ENCODE measurements at places on chromosomes 5 and 9.

DNA sequence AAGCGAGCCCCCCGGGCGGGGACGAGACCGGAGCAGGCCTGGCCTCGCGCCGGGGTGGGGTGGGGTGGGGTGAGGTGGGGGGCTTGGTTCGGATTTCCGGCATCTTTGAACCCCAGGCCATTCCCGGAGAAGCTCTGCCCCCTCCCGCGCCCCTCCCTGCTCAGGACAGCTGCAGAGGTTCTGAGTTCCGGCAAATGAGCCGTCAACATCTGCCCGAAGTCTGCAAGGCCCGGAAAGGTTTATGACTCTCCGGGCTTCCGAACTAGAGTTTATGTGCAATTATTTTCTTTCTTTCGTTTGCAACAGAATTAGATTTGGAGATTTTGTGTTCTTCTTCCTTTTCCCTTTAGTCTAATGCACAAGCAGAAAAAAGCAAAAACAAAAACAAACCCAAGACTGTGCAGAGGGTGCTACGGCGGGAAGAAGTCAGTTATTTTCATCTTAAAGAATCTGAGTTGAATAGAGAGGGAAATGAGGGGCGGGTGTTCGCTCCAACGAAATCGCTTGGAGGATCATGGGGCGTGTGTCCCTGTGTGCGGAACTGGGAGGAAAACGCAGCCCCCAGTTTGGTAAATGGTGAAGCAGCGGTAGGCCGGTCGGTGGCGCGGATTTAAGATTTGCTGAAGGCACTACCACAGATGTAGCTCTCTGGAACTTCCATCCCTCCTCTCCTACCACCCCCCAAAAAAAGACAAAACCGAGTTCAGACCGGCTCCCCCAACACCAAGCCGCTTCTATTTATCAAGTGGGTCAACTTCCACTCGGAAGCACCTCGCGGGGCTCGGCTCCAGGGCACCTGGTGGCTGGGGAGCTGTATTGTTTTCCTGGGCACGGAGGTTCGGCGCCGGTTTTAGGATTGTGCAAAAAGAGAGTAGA is 4.8 kb downstream of the LHX2 start:
- DNase-seq: peak; percentile 51

DNA sequence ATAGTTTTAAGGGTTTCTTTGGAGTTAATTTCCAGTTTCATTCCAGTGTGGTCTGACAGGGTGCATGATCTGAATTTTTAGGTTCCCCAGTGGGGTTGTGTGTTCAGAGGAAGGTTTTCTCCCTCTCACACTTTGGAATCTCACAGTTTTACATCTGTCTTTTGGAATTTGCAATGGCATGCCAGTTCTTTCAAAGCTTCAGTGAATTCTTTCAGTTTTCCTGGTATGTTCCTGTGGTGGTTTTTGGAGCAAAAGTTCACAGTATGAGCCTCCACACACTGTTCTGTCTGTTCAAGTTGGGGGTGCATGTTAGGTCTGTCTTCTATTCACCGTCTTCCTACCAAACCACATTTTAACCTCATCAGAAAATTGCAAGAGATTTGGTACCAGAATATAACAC is 624.2 kb downstream of the KCTD16 start:
- DNase-seq: no peak

GRCh38 chr9:75200892-75201470 is 112.7 kb downstream of the OSTF1 start:
- DNase-seq: no peak

- no peak for DNase-seq
These were observed 12.0 kb downstream of the URM1 start for GRCh38 chr9:128383007-128383753.

DNA sequence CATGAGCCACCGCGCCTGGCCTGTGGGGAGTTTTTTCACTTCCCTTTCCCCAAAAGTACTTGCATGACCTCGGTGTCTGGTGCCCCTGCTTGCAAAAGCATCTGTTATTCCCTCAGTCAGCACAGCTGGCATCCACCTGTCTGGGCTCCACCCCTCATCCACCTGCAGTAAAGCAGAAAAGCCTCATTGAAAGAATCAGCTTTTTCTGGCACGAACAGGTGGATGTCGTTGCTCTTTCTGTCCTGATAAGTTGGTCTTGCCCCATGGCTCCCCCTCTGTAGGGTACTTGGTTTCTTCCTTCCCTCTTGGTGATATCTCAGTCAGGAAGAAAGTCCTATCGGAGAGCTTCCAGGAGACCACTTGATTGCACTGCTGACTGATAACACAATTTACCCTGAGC is 37.4 kb downstream of the WWC1 start:
- DNase-seq: no peak

Data from activated T-cell treated with anti-CD3 and anti-CD28 coated beads, Interleukin-2, amount 50 U/mL, for 48 hours (primary cell).